ENCODE measurements at places on chromosomes 2 and 18.

DNA sequence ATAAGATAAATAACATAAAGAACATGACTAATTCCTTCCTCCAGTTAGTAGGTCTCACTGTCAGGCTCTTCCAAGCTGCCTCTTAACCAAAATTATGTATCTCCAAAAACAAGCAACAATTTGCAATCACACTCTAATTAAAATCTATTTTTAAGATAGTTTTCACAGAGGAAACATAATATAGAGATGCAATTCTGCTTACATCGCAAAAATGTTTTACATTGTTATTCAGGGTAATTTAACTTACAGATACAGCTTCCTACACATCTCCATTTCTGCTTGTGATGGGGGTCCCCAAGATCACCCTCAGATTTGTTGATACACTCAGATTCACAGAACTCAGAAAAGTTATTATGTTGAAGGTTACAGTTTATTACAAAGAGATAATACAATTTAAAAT is 115.5 kb downstream of the DSC3 start:
- no peak for DNase-seq

DNA sequence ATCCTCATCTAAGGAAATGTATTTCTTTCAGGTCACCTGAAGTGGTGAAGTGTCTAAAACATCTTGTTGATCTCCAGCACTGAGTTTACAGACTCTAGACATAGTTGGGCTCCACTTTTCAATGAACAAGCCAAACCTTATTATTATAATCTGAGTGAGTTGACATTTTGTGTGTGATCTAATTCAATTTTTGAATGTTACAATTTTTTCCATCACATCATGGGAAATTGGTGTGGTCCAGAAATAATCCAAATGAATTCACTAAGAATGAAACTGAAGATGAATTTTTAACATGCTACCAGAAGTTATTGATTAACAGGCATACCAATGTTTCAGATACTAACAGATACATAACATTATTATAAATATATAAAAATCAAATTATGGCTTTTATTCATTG is 75.6 kb upstream of the EFEMP1 start:
- DNase-seq: no peak

DNA sequence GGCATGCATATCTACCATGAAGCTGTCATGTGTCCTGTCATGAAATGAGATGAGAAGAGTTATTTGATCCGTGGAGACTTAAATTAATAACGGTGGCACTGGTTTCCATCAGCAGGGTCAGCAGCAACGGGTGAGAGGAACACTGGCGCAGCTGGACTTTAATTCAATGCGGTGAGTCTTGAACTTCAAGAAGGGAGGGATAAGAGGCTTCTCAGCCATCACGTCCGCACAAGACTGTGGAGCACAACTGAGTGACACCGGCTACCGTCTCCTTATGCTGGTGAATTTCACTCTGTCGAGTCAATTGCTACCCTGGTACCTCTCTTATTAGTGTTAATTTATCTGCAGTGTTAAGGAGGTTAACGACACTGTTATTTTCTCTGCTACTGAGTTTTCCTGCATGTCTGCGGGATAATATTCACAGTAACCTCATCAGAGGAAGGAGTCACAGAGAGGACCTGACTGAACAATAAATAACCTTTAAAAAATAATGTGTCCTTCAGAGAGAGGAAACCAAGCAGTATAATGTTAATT is 236.8 kb downstream of the EPHA4 start:
- DNase-seq: no peak

- no peak for DNase-seq
Observed at GRCh38 chr18:47931718-47932103, 1.3 kb upstream of the SMAD2 start.

DNA sequence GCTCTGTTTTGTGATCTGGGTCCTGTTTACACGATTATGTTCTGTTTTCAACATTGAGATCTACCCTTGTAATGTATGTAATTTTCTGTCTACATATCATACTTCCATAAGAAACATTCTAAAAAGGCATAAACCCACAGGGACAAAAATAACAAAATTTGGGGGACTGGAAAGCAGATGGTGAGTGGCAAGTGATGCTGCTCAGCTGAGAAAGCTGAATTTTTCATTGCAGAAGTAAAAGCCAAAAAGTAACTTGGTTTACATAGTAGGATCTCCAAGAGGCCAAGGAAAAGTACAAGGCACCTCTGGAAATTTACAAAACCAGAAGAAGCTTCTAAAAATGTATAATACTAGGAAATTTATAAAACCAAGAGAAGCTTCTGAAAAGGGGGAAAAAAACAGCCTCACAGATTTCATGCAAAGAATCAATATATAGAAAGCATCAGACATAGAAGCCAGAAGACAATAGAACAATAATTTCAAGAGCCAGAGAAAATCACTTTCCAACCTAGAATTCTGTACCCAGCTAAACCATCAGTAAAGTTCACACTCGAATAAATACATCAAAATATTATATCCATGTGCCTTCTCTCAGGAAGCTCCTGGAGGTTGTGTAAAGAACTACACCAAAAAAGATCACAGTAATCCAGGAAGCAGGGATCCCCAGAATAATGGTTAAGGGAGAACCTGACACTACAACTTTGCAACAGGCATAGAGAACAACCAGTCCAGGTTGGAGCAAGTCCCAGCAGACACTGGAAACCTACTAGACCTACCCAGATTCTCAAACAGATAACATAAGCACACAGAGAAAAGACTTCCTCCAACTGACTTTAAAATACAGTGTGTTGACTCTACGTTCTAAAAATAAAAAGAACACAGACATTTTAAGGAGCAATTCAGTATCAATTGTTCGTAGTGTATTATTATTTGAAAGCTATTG is 401.7 kb upstream of the HS6ST1 start:
- no peak for DNase-seq

DNA sequence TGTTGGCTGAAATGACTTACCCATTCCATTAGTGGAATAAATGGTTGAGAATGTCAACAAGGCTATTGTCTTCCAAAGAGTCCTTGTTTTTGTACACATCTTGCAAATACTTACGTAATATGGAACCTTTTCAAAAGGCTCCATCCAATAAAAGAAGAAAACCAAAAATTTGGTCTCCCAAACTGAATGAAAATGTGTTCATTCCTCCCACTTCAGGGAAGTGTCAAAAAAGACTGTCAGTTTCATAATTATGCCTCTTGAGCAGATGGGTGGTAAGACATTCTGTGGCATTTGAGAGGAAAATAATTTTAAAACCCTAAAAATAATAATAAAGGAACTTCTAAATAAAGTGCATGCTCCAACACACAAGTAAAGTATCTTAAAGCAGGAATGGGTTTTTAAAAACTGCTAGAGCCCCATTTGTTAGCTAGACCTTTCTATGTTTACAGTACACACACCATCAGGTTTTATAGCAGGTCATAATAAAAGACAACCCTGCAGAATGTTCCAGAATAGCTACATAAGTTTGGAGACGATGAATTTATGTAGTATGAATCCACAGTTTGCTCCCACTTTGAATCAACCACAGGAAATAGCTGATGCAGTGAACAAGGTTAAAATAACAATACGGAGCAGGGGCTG is 843.7 kb downstream of the LRRTM4 start:
- no peak for DNase-seq

DNA sequence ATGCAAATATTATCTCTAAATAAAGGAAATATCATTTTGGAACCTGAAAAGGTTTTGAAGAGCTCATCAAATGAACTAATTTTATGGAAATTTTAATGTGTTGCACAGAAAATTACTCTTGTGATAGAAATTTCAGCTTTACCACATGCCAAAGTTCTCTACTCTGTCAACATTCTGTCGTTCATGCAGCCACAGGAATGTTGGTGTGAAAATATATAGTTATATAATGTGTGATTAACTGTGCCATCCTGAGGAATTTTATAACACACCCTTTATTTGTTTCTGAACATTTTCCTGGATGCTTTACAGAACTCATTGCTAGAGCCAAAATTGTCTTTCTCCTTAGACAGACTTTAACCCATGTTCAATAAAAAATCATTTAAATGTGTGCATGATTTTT is 202.5 kb upstream of the SLC8A1 start:
- DNase-seq: no peak

GRCh38 chr2:33632831-33633230 is 33.7 kb upstream of the FAM98A start:
- DNase-seq: no peak

- DNase-seq: no peak
Observed at GRCh38 chr2:112149866-112150435, 11.8 kb downstream of the FBLN7 start.

- no peak for DNase-seq
Observed at GRCh38 chr2:64036034-64036705, 16.9 kb upstream of the VPS54 start.

DNA sequence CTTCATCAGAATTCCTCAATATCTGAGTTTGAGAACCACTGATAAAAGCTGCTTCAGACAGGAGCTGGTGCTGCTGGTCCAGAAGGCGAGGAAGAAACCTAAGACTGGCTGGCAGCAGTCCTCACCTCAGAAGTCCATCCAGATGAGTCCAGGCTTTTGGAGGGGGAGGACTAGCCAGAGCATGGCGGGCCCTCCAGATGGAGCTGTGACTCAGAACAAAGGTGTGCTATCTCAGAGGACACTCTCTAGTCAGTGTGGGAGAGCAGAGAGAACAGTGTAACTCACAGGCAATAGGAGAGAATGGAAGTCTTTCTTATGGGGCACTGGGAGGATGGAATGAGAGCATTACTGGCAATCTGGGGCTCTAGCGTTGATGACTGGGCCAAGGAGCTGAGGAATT is 191.4 kb downstream of the NYAP2 start:
- no peak for DNase-seq

All from activated CD4-positive, alpha-beta T cell treated with anti-CD3 and anti-CD28 coated beads for 48 hours (primary cell).